ENCODE measurements at places on chromosomes 2 and 18. TPM values are rescaled to one million over a fixed set of nuclear protein-coding genes. Genes with fewer than 3 reads are reported as not detected.

- no peak for DNase-seq
Measured at GRCh38 chr2:38512211-38512610, 90.5 kb downstream of the HNRNPLL start.

DNA sequence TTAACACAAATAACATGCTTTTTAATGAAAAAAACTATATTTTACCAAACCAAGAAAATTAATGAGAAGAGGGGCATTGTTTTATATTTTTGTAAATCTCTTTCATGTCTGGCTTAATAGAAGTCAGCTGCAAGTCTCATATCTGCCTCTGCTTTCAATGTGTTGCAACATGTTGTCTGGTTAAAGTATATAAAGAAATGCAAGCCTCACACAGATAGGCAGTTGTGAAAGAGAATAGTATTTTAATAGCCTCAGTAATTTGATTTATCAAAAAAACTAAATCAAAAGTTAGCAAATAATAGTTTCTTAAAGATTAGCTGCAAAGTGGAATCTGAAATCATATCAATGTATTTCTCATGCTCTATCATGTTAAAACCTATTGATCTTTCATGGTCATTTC, 52.9 kb upstream of the NCOA1 start:
- DNase-seq, result no peak

Gene ABCG5
- total RNA-seq, result not detected

DNA sequence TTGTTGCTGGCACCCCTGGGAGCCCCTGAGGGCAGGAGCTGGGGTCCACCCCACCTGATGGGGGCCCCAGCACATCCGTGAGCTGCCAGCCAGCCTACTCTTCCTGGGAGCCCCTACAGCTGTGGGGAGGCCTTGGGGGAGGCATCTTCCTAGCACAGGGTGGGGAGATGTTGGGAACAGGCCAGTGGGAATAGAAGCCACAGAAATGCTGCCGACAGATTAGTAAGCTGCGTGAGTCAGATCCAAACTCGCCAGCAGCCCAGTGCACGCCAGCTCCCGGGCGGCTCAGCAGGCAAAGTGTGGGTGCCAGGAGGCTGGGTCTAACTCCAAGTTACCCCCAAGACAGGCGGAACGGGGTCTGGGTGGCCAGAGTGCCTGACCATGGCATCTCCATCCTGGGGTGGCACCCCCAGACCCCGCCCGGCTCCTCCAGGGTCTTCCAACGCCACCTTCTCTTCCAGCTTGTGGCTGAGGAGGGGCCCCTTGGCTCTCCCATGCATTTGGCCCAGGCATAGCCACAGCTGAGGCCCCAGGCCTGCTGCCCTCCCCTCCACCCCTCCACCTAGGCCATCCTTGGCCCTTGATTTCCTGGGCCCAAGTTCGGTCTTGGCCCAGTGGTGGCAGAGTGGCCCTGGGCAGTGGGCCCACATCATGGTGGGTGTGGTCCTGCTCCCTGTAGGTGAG, 15.3 kb downstream of the CROCC2 start:
- peak; percentile 64 for DNase-seq

- no peak for DNase-seq
Measured at GRCh38 chr2:158142568-158143332, 41.1 kb downstream of the UPP2 start.

DNA sequence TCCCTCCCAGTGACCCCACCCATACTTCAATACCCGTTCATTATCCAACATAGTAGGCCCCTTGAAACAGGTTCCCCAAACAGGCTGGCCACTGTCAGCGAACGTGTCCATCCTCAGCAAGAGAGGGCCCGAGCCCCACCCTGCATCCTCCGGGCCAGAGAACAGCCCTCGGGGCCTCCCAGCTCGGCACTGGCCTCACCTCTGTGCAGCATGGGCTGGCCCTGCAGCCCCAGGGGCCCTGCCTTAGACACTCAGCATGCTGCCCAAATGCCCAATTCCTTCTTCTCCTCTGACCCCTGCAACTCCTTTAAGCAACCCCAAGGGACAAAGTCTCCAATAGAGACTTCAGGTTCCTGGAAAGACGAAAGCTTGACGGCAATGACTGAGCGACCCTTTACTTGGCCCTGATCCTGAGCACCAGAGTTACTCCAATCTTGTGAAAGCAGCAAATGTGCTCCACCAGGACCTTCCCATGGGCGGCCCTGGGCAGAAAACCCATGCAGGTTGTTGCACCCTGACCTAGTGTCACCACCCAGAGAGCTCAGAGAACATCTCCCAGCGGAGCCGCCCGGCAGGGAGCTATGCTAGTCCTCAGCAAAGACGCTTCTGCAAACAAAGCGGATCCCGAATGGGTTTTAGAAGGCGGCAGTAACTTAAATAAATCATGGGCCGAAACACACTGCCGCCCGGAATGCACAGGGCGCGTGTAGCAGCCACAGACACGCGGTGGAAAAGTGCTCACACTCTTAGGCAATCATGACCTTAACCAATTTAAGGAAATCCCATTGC, 782 bp downstream of the COL6A3 start:
- DNase-seq, result peak; percentile 12

DNA sequence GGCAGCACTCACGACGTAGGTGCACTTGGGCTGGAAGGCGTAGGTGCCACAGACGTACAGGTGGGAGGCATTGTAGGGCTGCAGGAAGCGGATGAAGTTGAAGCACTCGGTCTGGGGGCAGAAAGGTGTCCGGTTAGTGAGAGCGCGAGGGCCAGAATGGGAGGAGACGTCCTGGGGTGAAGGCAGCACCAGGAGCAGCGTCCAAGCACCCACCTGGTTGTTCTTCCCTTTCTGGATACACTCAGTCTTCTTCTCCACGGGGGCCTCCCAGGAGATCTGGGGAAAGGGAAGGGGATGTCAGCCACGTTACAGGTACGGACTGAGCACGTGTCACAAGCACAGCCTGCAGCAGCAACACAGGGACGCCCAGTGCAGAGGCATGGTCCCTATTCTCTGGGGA, 4.2 kb downstream of the SEMA4C start:
- no peak for DNase-seq

GRCh38 chr2:189088591-189089205, 90.9 kb downstream of the COL5A2 start:
- no peak for DNase-seq

Gene GAD1
- total RNA-seq, result 19.4 TPM

Gene DNAH6
- total RNA-seq, result 1.6 TPM

DNA sequence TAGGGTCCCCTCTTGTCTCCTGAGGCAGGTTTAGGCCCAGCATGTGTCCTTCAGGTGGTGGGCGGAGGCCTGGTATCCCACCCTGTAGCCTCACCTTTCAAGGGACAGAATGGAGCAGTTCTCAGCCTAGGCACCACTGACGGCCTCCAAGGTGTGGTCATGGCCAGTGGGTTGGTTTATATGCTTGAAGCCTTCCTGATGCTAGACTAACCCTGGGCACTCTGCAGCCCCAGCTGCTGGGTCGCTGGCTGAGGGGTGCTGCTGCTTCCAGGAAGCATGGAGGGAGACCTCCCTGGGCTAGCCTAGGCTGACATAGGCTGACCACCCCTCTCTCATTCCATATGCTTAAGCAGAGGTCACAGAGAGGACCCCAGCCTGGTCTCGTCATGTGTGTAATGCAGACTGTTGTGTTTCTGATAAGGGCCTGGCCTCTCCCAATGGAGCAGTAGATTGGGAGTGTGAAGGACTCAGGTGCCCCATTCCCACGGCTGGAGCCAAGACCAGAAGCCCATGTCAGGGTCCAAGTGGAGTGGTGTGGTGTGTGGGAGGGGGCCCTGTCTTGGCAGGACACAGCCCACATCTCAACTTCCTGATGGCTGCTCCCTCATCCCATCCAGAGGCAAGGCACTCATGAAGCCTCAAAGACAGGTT, 206.6 kb downstream of the DYSF start:
- no peak for DNase-seq

- peak; percentile 50 for DNase-seq
Measured at GRCh38 chr2:28810384-28811285, at the start of gene SPDYA. Gene SPDYA, plus strand, starts transcription at chr2:28810834. Its CDS starts 5,181 bp downstream, at chr2:28816015.

Data from renal cortical epithelial cell (primary cell).